Renal cortex interstitium (tissue), 15 donors: ENCODE measurements at places on chromosomes 4 and X. TPM values are rescaled to one million over a fixed set of nuclear protein-coding genes. Genes with fewer than 3 reads are reported as not detected.

- no peak for DNase-seq
These were observed 180.8 kb upstream of the BCOR start for GRCh38 chrX:40278340-40279090.

GRCh38 chrX:19897091-19897490 is 9.7 kb upstream of the SH3KBP1 start:
- DNase-seq = no peak

DNA sequence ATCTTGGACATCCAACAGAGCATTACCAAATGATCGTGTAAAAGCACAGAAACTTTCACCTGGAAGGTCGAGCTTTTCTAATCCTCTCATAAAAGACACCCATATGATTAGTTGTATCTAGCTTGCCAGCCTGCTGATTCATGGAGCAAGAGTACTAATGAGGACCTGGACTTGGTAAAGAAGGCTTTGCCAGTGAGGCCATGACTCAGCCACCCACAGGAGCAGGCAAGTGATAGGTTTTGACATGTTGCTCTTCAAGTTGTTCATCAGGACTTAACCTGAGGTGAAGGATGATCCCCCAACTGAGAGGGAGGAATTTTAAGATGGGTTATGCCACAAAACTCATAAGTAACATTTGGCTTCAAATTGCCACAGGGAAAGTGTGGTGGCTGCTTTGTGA is 24.7 kb upstream of the EPGN start:
- DNase-seq = no peak

- no peak for DNase-seq
These were observed 10.8 kb upstream of the SNCA start for GRCh38 chr4:89847571-89848325.

- DNase-seq = no peak
These were observed 50.8 kb downstream of the DTHD1 start for GRCh38 chr4:36332023-36332781.

DNA sequence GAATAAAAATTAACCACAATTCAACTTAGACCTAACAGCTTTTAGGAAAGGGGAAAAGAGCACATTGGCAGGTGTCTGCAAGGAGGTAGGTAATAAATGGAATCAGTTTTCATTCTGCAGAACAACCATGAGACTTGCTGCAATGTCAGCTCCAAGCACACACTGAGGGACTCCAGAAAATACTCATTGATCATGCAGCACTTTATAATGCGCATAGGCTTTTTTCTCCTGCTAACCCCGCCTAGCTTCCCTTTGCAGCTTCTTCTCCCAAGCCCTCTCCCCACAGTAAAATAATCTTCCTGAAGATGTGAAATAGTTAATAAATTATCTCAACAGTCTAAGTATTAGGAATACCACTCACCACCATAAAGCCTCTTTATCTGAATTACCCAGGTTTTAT is 36.9 kb downstream of the ANKRD17 start:
- no peak for DNase-seq

GRCh38 chrX:39203427-39203826 is 402.2 kb downstream of the MID1IP1 start:
- DNase-seq = no peak

DNA sequence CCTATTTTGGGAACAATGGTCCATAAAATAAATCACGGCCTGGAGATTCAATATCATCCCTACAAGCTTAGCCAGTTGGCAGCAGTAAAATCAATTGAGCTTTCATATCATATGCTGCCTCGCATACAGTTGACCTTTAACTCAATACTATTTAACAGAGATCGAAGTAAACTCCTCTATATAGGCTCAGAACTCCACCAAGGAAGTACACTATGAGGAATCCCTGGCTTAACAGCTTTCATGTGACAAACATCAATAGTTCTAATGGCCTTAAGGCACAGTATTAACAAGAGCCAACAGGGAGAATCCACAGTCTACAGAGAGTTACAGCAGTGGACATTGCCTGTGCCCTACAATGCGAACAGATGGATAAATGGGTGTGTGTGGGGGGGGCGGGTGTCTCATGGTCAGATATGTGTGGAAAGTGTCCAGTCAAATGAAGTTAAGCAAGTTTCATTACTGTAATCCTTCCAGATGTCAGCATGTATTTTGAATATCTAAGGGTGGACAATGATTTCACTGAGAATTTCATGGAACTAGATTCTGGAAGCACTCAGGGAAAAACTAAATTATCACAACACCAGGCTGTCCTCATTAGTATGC is 98.2 kb upstream of the FAM9B start:
- DNase-seq = no peak

REPS2 gene
- 11.8 TPM for polyA plus RNA-seq

- DNase-seq = no peak
These were observed 56.0 kb downstream of the TMEM131L start for GRCh38 chr4:153521999-153522801.
